PC-9 (cell line): ENCODE measurements at places on chromosomes 6 and 20. TPM values are rescaled to one million over a fixed set of nuclear protein-coding genes. Genes with fewer than 3 reads are reported as not detected.

SIRPB1 gene
- total RNA-seq, result 4.1 and 7.6 TPM in 2 replicates

RIPPLY2 gene
- not detected in 2 replicates for total RNA-seq

CST7 gene
- not detected in 2 replicates for total RNA-seq

ECT2L gene
- not detected in 2 replicates for total RNA-seq

LGSN gene
- total RNA-seq, result not detected in 2 replicates

ASIP gene
- not detected in 2 replicates for total RNA-seq

TNFRSF6B gene
- total RNA-seq, result not detected in 2 replicates

PFDN4 gene
- total RNA-seq, result 44.1 and 49.5 TPM in 2 replicates

TOX2 gene
- 24.0 and 30.1 TPM in 2 replicates for total RNA-seq

DLL1 gene
- total RNA-seq, result not detected in 2 replicates

TP53TG5 gene
- 0.23 TPM in 1 of 2 replicates, not detected in the other for total RNA-seq

CST5 gene
- 0.93 and 2.2 TPM in 2 replicates for total RNA-seq

PHACTR1 gene
- total RNA-seq, result not detected in 2 replicates

DEFB132 gene
- total RNA-seq, result not detected in 2 replicates

PHACTR3 gene
- total RNA-seq, result 0.41 and 0.50 TPM in 2 replicates

LIN28B gene
- total RNA-seq, result not detected in 2 replicates

ESR1 gene
- total RNA-seq, result 1.5 TPM in 2 replicates

LINC00237 gene
- not detected in 2 replicates for total RNA-seq

NMBR gene
- 0.35 TPM in 1 of 2 replicates, not detected in the other for total RNA-seq

SEMG1 gene
- not detected in 2 replicates for total RNA-seq
